Hematopoietic multipotent progenitor cell treated with erythropoietin and hydrocortisone succinate and interleukin-3 and kit ligand, for 15 days (in vitro differentiated cells): ENCODE measurements at places on chromosomes 1 and 21.

- no peak for DNase-seq
Observed at GRCh38 chr1:212107481-212107880, 71.9 kb downstream of the DTL start.

DNA sequence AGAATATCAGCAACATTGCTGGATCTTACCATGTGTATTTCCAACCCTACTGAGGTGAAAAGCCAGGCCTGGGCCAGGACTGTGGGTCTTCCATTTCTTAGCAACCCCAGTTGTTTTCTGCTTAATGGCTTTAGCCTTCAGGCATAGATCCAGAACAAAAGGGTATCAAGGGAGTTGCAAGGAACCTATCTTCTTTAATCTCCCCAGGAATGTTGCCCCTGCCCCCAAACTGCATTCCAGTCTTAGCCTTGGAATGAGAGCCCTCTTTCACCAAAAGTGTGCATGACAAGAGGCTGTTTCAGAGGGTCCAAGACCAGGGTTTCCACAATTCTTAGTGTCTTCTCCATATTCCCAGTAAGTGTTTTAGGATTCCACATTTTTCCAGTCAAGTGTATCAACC is 87.9 kb upstream of the SOX13 start:
- DNase-seq, result no peak

DNA sequence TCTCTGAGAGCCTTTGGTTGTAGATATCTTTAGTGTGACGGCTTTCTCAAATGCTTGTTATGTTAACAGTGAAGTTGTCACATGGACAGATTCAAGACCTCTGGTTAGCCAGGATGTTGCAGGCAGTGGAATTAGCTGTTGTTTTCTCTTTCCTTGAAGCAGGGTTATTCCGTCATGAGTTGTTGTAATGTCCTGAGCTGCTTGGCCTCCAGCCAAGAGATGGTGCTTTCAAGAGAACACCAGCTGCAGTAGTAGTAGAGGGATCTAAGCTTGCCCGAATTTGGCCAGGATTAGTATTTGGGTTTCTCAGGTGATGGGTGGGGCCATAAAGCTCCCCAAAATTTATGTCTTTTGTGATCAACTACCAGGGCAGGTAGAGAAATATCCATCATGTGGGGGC is 13.4 kb downstream of the KCNE1 start:
- no peak for DNase-seq

- DNase-seq, result no peak
Observed at GRCh38 chr1:163063610-163064009, 5.6 kb upstream of the RGS4 start.

DNA sequence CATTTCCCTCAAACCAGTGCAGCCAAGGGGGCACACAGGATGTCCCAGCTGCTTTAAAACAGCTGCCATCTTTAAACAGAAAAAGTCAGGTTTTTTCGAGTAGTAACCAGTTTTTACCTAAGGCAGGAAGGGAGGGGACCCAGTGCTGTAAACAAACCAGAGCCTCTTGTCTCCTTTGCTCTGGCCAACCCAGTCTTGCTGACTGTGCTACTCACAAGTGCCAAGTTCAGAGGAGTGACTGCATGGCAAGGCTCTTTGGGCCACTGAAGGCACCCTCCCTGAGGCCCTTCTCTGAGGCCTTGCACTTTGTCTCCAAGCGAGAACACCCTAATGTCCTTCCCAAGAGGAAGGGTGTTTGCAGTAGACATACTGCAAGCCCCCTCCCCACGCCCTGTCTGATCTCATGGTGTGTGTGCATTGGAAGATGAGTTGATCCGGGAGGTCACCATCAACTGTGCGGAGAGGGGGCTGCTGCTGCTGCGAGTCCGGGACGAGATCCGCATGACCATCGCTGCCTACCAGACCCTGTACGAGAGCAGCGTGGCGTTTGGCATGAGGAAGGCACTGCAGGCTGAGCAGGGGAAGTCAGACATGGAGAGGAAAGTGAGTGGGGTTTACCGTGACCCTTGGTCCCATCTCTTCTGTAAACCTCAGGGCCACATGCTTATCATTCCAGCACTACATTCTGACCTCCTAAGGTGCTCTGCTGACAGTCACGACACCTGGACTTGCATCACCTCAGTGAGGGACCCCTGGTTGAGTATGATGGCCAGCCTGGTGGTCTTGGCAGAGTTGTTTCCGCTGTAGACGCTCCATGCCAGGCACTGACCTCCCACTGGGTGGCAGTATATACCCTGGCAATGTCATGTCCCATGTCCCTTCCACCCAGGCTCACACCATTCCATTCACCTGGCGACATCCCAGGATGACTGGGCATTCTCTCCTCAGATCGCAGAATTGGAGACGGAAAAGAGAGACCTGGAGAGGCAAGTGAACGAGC is 4.7 kb downstream of the DNALI1 start:
- peak; percentile 53 for DNase-seq

- DNase-seq, result no peak
Observed at GRCh38 chr1:37892151-37893047, 33.0 kb upstream of the MTF1 start.

DNA sequence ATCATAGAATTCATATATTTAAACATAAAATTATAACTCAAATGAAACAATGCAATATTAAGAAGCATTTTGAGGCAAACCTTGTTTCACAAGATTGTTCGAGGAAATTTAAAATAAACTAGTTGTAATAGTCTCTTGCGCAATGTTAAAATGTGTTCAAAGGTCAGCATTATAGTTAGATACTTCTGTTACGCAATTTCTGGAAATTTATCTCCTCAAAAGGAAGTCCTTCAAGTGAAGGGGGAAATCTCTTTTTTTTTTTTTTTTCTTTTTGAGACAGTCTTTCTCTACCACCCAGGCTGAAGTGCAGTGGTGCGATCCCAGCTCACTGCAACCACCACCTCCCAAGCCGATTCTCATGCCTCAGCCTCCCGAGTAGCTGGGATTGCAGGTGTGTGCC is 52.1 kb downstream of the FMO4 start:
- no peak for DNase-seq

- peak; percentile 64 for DNase-seq
Observed at GRCh38 chr1:32063261-32063681, 9.5 kb upstream of the TMEM39B start.

DNA sequence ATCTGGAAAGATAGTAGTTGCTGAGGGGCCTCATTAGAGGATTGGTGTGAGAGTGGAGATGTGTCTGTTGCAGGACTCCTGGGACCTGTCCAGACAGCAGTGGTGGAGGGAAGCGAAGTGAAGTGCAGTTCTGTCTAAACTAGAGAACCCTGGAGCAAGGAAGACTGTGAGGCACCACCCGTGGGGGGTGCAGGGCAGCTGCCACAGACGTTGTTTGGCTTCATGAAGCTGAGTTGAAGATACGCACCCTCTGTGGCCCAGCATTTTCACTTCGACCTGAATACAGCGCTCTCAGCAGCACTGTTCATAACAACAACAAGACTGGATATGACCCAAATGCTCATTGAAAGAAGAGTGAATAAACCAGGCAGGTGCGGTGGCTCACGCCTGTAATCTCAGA is 29.3 kb downstream of the ABCG1 start:
- DNase-seq, result no peak
